GOT3 (cell line): ENCODE measurements at places on chromosomes 5 and 9.
A peak's percentile ranks its signal among the peaks of the same experiment; 100 is the strongest.

DNA sequence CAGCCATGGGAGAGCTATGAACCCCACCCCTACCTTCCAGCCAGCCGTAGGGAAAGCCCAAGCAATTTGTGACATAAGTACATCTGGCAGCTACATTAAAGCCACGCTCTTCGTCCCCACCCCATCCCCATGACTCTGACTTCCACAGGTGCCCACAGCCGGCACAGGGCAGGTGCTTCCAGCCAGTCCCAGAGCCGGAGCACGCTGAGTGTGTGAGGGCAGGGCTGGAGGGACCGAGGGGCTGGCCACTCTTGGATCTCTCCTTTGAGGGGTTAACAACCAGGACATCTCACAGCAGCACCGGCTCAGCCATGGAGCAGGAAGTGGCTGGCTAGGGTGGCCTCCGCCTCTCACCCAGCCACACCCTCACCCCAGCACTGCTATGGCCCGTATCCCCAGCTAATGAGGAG, 2.4 kb upstream of the FAM78A start:
- no peak for DNase-seq

DNA sequence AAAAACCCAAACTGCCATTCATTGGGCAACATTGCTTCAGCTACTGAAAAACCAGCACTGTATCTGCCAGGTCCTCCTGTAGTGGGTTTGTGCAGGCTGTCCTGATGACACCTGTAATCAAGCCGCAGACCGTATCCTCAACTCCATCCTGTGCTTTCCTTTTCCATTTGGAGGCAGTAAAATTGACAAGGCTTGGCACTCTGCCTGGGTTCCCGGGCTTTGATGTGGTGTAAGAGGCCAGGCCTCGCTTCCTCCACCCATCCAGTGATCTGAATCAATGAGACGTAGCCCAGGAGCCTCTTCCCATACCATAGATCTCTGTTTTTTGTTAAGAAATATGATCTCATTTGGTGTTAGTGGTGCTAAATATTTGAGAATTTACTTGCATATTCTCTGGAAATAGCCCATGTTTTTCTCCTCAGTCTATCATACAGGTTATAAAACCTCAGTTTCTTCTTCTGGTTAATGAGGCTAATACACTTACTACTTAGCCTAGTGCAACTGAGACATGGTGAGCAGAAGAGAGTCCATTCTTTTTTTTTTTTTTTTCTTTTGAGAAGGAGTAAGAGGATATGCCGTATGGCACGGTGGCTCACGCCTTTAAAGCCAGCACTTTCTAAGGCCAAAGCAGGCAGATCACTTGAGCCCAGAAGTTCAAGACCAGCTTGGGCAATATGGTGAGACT, 34.8 kb downstream of the LSM11 start:
- no peak for DNase-seq

DNA sequence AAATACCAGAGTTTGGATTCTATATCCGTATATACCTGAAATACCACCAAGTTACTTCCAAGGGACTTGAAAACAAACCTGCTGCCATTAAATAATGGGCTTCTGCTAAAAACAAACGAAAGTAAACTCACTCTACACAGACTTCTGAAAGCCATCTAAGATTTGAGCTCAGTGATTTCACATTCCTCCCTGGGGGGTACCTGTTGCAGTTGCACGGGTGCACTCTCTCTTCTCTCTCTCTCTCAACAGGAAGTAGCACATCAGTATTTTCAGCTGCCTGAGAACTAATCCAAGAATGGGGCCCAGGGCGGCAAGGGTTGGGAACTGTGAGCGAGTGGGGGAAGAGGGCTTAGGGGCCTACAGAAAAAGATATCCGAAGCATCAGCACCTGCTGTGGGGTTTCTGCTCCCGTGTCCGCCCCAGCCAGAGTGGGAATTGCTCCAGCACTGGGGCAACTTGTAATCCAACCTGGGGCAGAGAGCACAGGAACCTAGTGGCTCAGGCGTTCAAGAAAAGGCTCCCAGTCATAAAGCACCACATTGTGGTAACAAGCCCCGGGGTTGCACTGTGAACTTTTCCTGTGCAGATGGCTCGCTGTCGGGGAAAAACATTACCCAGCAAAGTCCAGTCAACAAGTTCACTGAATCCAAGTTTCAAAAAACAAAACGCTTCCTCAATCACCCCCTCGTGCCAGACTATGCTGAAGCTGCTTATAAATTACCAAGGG, 99.8 kb downstream of the EFNA5 start:
- no peak for DNase-seq

DNA sequence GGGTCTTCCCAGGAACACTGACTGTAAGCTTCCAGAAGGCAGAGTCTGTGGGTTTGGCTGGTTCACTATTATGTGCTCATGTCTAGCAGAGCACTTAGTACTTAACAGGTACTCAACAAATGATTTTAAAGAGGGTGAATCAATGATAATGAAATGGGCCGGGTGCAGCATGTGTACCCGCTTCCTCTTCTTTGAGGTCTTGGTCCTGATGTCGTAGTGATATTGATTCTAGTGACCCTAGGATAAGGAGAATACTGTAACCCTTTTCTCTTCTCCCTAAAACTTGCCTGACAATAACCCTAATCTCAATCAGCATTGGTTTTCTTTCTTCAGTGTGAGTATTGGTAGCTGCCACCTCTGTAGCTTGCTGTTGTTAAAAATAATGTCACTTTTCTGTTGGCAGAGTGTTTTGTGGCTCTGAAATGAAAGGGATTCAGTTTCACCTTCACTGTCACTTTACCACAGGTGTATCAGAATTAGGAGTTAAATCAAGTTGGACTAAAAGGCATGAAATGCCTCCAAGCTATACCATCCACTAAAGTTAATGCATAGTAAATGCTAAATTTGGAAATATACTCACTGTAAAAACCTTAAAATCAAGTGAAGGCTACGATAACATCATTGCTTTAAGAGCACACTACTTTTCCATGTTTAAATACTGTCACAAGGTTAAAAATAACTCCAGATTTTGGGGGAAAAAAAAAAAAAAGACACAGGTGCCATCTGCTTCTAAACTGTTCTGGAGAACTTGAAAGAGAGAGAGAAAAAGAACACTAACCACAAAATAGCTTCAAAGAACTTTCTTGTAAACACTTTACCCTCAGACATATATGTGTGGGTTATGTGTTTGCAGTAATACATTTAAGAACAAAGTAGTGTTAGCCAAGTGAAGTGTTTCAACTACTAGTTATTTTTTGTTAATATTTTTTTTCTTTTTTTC, 6.0 kb downstream of the CAMK4 start:
- DNase-seq = no peak

GRCh38 chr5:104199771-104200170, 637.2 kb upstream of the NUDT12 start:
- DNase-seq = no peak

- no peak for DNase-seq
Measured at GRCh38 chr5:116437351-116437705, 137.3 kb downstream of the SEMA6A start.

DNA sequence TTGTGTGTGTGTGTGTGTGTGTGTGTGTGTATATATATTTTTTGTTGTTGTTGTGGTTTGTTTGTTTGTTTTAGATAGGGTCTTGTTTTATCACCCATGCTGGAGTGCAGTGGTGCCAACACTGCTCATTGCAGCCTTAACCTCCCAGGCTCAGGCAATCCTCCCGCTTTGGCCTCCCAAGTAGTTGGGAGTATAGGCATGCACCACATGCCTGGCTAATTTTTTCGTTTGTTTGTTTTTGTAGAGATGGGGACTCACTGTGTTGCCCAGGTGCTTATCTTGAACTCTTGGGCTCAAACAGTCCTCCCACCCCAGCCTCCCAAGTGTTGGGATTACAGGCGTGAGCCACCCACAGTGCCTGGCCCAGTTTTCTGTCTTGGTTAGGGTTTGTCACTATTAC, 77.3 kb downstream of the GAPVD1 start:
- DNase-seq = no peak

- DNase-seq = no peak
Measured at GRCh38 chr9:110691002-110691549, 22.5 kb downstream of the MUSK start.

DNA sequence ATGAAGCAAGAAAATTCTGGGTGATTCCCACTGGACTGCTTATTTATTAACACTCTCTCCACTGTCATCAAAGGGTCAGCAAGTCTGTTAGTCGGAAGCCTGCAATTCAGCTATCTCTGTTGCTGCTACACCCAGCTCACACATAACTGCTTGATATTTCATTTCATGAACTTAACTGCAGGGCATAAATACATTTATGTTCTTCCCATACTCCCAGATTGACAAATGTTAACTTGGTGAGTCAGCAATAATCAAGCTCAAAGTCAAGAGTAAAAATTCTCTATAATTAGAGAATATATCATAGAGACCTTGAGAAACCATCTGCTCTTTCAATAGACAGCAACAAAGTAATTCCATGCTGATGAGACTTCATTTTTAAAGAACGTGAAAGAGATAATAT, 198.8 kb downstream of the ADAMTS12 start:
- DNase-seq = no peak

GRCh38 chr5:159907689-159908590, 8.3 kb upstream of the ADRA1B start:
- no peak for DNase-seq

DNA sequence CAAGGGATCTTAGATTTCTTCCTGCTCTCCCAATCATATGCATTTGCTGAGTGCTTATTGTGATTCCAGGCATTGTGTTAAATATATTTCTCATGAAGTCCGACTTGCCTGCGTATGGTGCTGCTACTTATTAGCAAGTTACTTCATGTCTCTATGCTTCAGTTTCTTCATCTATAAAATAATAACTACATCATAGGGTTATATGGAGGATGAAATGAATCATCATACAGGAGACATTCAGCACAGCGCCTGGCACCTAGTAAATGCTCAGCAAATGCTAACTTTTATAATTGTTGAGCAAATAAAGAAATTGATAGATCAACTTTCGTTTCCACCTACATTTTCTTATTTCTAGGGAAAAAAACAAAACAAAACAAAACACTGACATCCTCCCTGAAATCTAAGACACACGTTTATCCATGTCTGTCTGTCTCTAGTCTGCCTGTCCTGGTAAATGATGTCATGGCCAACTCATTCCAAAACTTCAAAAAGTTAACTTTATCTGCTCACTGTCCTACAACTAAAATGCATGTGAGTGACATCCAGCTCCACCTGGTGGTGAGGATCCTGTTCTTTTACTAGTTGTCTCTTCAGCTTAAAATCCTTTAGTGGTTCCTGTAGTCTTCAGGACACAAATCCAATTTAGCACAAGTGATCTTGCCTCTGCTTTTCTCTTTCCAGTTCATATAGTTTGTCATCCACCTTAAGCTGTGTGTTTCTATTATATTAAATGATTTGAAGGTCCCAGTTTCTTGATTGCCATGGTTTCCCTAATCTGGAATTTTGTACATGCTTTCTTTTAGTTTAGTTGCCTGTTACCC, 27.7 kb downstream of the PPP3R2 start:
- no peak for DNase-seq

- DNase-seq = no peak
Measured at GRCh38 chr5:27911216-27911615, 872.8 kb upstream of the CDH9 start.

DNA sequence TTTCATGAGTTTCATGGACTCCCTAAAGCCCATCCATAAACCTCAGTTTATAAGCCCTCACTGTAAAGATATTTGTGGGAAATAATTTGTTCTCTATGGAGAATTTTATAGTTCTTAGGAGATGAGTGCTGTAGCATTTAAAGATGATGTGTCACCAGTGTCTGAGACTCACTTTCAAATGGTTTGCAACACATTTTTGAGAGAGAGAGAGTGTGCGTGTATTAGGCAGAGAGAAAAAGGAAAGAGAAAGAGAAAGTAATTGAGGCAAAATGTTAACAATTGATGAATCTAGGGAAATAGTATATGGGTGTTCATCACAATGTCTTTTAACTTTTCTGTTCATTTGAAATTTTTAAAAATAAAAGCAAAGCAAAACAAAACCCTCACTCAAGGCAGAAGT, 479.0 kb downstream of the ZSWIM6 start:
- no peak for DNase-seq

DNA sequence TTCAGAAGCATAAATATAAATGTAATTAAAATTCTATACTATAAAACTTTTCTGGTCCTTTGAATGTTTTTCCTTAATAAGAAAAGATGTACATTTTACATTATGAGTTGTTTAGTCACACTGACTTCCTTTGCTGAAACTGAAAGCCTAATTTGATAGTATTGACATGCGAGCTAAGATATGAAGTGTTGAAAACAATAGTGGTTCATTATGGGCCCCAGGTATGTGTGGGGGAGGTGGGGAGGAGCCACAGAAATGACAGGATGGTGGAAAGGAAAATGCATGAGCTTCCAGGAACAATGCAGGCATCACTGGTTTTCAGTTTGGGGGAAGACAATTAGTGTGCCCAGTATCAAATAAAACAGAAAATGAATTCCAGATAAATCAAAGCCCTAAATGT, 35.4 kb upstream of the RLN1 start:
- no peak for DNase-seq

GRCh38 chr5:83069096-83069799, 7.9 kb downstream of the TMEM167A start:
- DNase-seq = no peak

DNA sequence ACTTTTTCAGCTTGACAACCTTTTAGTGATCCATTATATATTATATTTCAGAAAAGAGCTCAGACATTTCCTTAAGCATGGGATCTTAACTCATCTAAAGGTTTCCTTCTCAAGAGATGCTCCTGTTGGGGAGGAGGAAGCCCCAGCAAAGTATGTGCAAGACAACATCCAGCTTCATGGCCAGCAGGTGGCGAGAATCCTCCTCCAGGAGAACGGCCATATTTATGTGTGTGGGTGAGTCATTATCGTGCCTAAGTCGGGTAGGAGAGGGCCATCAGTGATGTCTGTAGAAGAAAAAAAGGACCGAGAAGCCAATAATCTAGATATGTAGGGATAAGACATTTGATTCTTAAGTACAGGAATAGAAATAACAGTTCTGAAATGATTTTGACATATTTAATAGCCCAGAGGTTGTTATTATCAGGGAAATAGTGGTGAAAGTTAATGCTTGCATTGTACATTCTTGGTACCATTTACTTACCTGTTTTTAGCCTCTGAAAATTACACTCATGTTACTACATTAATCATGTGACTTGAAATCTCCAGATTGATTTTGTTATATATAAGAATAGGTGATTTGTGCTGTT, 28.2 kb downstream of the MTRR start:
- no peak for DNase-seq

DNA sequence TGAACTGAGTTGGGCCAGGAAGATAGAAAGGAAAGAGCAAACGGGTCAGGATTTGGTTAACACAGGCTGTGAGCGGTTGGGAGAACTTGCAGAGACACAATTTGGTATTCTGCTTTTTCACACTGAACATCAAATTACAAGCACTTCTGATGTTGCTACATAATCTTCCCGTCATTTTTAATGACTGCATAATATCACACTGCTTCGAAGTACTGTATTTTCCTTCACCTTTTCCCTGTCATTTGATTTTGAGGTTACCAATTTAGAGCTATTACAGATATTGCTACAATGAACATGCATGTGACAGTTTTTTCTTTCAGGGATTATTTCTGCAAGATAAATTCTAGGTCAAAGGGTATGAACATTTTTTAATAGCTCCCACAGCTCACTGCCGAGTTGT, 71.4 kb upstream of the CPEB4 start:
- DNase-seq = no peak

GRCh38 chr5:142611154-142611553, 74.7 kb downstream of the FGF1 start:
- DNase-seq = peak; percentile 7

GRCh38 chr9:107312376-107313050, 29.4 kb downstream of the RAD23B start:
- DNase-seq = no peak

GRCh38 chr9:16825971-16826625, 44.4 kb downstream of the BNC2 start:
- DNase-seq = no peak

GRCh38 chr5:166716856-166717492, 1574.5 kb upstream of the WWC1 start:
- DNase-seq = no peak

GRCh38 chr5:98200726-98201541, 572.5 kb upstream of the RGMB start:
- no peak for DNase-seq
